T-helper 1 cell treated with Interleukin-12 subunit alpha and Interleukin-12 subunit beta and Interleukin-4 antibody, amounts not matched to agents 30 ng/mL and 1 ng/mL, for 36 hours (primary cell): ENCODE measurements at places on chromosomes 7 and 10. TPM values are rescaled to one million over a fixed set of nuclear protein-coding genes. Genes with fewer than 3 reads are reported as not detected.

Gene MEOX2
- total RNA-seq = not detected in 2 replicates

Gene CRYGN
- total RNA-seq = not detected in 2 replicates

Gene ENTPD1
- 45.4 and 47.1 TPM in 2 replicates for total RNA-seq

Gene ARMC3
- total RNA-seq = not detected in 2 replicates

Gene HOXA10
- not detected in 2 replicates for total RNA-seq

Gene SSC4D
- 0.17 and 0.44 TPM in 2 replicates for total RNA-seq

Gene CTNNA3
- not detected in 2 replicates for total RNA-seq

Gene ENO4
- not detected in 2 replicates for total RNA-seq
